ENCODE measurements at places on chromosomes 5 and 9.

GRCh38 chr9:130963337-130963908 lies 24.4 kb upstream of the FIBCD1 start:
- DNase-seq, result no peak

GRCh38 chr5:95327211-95327610 lies 42.3 kb upstream of the MCTP1 start:
- DNase-seq, result no peak

- no peak for DNase-seq
Measured at GRCh38 chr9:108786322-108786721, 69.5 kb downstream of the ACTL7B start.

- no peak for DNase-seq
Measured at GRCh38 chr5:24904981-24905517, 260.3 kb upstream of the CDH10 start.

- DNase-seq, result peak; percentile 71
Measured at GRCh38 chr9:4293293-4293941, 6.5 kb downstream of the GLIS3 start.

DNA sequence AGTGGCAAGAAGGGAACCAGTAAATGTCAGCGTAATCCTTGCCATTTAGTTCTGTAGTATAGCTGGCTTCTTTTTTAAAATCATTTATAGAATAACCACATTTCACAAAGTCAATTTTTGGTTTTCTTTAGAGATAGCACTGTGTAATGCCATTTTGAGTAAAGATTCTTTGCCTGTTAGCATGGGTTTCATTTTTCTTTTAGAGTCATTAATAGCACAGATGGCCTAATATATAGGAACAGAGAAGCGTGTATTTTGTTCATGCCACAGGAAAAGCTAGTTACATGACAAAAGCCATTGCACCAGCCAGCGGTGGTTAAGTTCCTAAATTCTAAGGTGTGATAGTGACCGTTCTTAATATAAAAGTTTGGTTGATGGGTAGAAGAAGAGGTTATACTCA lies 1363.9 kb downstream of the MAT2B start:
- DNase-seq, result no peak

DNA sequence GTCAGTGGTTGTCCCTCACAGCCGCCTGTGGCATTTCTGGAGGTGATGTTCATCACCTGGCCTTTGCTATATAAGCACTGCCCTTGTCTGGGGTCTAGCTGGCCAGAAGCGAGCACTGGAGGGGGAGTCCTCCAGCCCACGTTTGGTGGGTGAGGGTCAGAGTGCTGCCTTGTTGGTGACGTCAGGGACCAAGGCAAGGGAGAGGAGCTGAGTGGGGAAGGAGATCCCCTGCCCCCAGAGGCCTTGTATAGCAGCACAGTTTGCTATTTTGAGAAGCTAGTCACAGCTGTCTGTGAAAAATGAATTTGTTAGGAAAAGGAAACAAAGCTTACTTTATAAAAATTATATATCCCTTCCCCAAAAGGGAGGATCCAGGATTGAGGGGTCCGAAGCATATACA lies 49.8 kb downstream of the SYK start:
- no peak for DNase-seq

GRCh38 chr5:14595189-14595588 lies 13.6 kb downstream of the OTULINL start:
- no peak for DNase-seq

- DNase-seq, result no peak
Measured at GRCh38 chr9:126391713-126392661, 65.4 kb downstream of the MVB12B start.

DNA sequence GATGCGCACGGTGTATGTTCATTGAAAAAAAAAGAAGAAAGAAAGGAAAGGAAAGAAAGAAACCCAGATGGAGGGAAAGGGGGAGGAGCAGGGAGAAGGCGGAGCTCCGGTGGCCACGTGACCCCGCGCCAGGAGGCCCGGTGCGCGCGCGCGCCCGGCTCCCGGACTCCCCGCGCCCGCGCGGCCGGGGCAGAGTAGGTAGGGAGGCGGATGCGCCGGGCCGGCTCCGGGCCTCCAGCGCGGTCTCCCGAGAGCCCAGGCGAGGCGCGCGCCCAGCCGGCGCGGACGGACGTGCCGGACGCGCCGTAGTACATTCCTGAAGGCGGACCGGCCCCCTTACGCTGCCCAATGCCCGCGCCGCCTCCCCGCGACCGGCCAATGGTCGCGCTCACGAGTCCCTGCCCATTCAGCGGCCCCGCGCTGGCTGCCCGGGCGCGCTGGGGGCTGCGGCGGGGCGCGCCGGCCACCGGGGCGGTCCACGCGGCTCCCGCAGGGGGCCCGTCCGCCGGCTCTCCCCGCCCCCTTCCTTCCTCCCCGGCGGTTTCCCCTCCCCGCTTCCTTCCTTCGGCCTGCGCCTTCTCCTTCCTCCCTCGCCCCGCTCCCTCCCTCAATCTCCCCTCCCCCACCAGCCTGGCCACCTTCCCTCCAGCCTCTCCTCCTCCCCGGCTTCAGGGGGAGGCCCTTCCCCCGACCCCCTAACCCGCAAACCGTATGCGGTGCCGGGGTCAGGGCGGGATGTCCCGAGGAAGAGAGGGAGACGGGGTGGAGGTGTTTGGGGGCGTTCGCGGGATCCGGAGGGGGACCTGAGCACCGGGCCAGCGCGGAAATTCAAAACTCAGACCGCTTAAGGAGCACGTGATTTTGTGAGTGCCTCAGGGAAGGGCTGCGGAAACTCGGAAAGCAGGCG lies 5.8 kb downstream of the PTCH1 start:
- DNase-seq, result peak; percentile 70
